ENCODE measurements at places on chromosomes 13 and 19.

DNA sequence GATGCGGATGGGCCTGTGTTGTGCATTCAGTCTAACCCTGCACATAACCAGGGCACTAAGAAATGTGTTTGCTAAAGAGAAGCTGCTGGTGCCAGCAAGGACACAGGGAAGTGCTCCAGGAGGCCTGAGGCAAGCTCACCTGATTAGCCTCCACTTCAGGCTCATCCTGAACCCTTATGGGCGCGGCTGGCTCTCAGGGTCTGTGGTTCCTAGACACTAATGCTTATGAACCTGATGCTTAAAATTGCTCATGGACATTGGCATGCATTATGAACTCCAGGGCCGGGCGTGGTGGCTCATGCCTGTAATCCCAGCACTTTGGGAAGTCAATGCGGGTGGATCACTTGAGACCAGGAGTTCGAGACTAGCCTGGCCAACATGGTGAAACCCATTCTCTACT is 34.3 kb downstream of the SERP2 start:
- no peak for DNase-seq

DNA sequence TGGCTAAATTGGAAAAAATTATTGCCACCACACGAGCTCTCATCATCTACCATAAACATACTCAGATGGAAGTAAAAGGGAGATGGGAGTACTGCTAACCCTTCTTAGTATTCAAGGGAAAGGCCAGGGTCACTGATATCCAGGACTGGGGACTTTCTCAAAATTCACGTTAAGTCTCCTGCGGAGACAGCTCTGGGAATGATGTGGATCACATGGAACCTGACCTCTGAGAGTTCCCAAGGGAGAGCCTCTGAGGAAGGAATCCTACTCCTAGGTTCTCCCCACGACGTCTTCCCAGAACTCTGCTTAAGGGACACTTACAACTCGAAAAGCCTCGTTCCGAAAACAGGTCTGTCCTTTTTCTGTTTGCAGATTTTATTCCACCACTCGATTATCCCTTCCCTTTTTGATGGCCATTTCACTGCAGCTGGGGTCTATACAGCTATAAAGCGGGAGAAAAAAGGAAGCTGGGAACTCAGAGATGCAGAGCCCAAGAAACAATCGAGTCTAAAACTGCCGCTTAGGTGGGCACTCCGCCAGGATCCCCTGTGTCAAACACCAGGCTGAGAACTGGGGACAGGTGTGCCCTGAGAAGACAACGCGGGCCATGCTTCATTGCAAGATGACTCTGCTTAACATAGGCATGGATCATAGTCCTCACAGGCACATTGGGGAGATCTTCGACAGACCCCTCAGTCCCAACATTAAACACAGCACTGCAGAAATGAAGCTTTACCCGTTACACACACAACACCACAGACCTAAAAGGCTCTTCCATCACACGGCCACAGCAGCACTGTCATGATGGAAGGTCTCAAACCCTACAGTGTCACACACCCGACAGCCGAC is 823 bp upstream of the ZNF567 start:
- no peak for DNase-seq

DNA sequence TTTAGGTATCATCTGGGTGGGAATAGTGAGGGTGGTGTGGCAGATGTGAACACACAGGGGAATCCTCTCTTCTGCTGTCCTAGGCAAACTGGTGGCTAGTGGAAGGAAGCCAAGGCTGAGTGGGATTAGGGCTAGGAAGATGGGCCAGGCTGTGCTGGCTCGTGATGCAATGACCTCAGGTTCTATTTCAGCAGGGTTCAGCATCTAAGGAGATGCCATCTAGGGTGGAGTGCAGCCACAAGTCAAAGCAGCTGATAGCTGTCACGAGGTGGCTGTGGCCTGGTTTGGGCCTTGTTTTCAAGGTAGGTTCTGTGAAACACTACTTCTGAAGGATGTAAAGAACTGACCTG is 21.6 kb downstream of the ARL11 start:
- DNase-seq = no peak

DNA sequence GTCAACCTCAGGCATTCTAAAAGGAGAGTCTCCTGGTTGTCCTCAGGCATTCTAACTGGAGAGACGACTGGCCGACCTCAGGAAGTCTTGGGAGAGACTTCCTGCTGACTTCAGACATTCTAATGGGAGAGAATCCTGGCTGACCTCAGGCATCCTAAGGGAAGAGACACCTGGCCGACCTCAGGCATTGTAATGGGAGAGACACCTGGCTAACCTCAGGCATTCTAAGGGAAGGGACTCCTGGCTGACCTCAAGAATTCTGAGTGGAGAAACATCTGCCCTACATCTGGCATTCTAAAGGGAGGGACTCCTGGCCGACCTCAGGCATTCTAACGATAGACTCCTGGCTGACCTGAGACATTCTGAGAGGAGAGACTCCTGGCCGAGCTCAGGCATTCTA is 1353.3 kb downstream of the UQCRFS1 start:
- no peak for DNase-seq

- no peak for DNase-seq
Observed at GRCh38 chr13:52852444-52852843, 4.0 kb upstream of the PCDH8 start.

- no peak for DNase-seq
Observed at GRCh38 chr19:22627526-22627925, 6.6 kb upstream of the ZNF492 start.

DNA sequence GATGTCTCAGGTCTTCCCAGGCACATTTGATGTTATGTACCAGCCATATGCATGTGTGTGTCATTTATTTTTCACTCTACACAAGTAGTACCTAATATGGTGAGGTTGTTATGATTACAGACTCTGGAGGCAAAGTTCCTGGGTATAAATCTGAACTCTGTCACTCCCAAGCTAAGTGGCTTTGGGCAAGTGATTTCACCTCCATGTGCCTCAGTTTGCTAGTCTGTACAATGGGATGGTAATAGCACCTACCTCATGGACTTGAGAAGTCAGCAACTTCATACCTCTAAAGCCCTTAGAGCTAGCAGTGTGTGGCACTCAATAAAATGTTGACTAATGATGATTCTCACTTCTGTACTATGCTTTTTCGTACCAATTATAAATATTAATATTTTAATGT is 3.9 kb upstream of the CATSPERG start:
- DNase-seq = no peak

GRCh38 chr13:99819967-99820366 is 151.6 kb downstream of the ZIC5 start:
- no peak for DNase-seq

- DNase-seq = no peak
Observed at GRCh38 chr19:51772977-51773376, 12.0 kb downstream of the FPR2 start.

DNA sequence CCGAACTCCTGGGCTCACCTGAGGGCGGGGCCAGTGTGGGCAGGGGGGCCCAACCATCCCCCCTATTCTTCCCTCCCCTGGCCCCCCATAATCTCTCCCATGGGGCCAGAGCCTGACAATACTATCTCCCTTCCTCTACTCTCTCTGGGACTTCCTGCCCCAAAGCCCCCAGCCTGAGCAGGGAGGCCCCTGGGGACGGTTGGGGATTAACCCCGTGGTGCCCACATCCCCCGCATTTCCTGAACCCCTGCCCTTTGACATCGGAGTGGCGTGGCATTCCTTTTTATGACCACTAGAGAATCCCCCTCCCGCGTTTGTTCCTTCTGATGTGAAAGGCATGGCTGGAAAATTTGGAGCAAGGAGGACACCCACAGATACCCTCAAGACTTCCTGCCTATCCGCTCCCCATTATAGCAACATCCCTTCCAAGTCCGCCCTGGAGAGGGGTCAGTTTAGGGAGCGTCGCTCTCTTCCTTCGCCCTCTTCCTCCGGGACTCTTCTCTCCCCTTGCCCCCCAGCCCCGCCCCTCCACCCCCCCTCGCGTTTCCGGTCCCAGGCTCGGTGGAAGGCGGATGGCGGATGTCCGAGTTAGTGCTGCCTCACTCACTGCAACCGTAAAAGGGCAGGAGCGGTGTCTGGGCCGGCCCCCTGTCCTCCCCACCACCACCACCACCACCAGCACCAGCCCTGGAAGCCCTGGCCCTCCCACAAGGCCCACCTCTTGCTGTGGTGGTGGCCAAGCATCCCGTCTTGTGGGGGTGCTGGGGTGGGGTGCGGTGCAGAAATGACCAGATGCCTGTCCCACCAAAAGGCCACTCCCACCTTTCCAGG is 1.8 kb downstream of the VASP start:
- peak; percentile 75 for DNase-seq

DNA sequence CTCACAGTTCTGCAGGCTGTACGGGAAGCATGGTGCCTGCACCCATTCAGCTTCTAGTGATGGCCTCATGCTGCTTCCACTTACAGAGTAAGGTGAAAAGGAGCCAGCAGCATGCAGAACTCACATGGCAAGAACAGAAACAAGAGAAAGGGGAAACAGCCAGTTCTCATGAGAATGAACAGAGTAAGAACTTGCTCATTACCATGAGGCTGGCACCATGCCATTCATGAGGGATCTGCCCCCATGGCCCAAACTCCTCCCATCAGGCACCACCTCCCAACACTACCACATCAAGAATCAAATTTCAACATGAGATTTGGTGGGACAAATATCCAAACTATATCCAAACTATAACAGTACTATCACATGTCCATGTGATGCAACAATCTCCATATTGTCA is 72.1 kb downstream of the KATNAL1 start:
- DNase-seq = no peak

DNA sequence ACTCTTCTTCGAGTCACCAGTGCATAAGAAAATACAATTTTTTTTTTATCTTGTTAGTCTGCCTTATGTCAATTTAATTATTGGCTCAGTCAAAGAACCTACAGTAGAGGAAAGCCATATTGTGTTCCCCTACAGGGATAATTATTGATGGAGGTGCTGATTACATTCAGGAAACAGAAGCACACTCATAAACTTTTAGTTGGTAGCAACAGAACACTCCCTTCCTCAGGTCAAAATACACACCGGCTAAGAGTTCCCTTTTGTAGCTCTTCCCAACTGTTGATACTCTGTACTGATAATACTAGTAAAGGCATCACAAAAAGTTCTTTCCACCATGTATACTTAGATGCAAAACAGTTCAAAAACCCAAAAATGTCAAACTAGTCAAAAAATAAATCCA is 18.4 kb downstream of the FOXO1 start:
- DNase-seq = no peak

GRCh38 chr13:94061301-94061700 is 418.2 kb downstream of the DCT start:
- peak; percentile 80 for DNase-seq

Measured in fibroblast of skin of abdomen (primary cell).